Hematopoietic multipotent progenitor cell treated with erythropoietin and hydrocortisone succinate and interleukin-3 and kit ligand, for 17 days (in vitro differentiated cells): ENCODE measurements at places on chromosomes 2 and 18.

DNA sequence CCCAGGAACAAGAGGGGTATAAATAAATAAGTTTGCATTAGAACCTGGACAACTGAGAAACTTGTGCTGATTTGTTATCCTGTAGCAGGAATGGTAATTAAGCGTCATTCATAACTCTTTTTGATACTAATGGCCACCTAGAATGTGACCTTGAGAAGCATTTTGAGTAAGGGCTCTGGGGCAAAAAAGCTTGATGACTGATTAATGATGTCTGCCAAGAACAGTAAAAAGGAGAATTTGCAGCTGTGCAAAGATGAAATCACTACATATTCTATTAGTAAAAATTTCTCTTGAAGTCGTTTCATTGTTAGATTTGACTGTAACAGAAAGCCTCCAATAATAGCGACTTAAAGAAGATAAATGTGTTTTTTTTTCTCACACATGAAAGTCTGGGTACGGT, 157.7 kb downstream of the PRKCE start:
- no peak for DNase-seq

- DNase-seq, result no peak
These were observed 157.2 kb downstream of the MIB1 start for GRCh38 chr18:21897811-21898210.

- no peak for DNase-seq
These were observed 114.5 kb downstream of the CDH2 start for GRCh38 chr18:28062443-28062842.

GRCh38 chr2:191478799-191479679, 198.9 kb upstream of the NABP1 start:
- no peak for DNase-seq

- DNase-seq, result no peak
These were observed 1071.9 kb upstream of the CHAC2 start for GRCh38 chr2:52695731-52696130.

- no peak for DNase-seq
These were observed 86.0 kb downstream of the WDSUB1 start for GRCh38 chr2:159200498-159200897.

DNA sequence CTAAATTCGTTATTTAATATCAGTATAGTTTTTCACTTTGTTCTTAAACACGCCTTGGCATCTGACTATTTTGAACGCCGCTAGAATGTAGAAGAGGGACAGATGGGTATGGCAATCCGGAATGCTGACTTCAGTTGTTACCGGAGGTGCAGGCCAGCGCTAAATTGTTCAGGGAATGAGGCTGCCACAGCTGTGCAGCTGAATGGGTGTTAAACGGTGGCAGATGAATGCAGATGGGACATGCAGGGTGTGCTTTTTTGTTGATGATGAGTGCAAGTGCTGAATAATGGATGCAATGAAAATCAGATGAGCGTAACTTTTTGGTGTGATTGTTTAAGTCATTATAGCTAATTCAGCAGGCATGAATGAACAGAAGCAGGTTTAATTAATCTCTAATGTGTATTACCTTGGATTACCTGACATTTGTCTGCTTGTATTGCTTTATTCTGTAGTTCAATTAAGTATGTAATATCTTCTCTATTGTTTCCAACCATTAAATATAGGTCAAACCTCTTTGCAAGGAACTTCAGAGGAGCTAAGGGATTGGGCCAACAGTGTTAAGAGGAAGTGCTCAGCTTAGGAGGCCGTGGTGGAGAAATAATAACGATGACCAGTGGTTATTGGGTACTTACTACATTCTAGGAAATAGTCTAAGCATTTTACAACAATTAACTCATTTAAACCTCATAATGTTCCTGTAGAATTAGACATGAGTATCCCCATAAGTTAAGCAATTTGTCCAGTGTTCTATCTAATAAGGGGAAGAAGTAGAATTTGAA, 11.9 kb upstream of the CREG2 start:
- no peak for DNase-seq

DNA sequence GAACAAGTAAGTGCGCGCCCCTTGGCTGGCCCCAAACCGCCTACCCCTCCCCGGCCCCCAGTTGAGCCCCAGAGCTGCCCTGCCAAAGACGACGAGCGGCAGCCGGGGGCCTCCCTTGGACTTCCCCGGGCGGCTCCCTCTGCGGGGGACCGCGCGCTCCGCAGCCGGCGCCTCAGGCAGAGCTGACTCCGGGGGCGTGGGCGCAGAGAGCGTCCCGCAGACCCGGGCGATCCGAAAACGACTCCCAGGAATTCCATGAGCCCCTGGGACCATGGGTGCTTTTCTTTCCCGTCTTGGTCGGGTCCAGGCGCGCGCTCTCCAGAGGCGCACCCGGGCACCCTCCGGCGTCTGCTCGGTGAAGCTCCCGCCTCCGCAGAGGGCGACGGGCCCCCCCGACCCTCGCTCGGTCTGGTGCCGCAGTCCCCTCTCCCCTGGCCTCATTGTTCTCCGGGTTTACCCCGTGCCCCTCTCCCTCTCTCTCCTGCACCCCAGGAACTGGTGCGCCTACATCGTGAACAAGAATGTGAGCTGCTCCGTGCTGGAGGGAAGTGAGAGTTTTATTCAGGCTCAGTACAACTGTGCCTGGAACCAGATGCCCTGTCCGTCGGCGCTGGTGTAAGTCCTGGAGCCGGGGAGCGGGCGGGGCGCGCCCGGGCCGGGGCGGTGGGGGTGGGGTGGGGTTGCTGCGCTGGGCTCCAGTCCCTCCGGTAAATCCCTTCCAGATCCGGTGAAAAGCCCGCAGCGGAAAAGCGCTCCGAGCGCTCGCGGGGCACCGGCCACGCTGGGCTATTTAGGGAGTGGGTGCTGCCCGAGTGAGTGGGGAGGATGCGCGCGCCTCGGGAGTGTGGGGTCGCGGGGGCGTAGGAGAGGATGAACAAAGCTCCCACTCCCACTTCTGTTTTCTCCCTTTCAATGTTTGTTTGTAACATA, 776 bp downstream of the EMILIN2 start:
- no peak for DNase-seq

GRCh38 chr2:148523315-148523714, 121.2 kb upstream of the EPC2 start:
- no peak for DNase-seq

GRCh38 chr2:46198966-46199365, 98.2 kb upstream of the EPAS1 start:
- no peak for DNase-seq

DNA sequence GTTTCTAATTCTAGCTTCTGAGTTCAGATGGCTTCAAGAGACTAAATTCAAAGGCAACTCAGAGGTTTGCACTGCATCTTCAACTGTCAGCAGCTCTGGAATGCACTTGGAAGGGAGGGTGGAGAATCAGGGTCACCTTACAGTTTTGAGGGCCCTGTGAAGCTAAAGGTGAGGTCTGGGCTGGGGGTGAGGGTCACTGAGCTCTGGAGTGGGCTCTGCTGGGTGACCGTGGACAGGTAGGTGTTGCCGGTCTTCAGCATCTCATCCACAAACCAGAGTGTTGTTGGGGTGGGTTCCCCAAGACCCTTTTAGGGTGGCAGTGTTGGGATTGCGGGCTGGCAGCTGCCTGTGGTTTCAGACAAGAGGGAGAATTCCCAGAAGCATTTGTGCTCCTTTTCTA, 70.1 kb upstream of the CXCR4 start:
- DNase-seq, result no peak
